ENCODE measurements at places on chromosomes 2 and 18.
A peak's percentile ranks its signal among the peaks of the same experiment; 100 is the strongest.

DNA sequence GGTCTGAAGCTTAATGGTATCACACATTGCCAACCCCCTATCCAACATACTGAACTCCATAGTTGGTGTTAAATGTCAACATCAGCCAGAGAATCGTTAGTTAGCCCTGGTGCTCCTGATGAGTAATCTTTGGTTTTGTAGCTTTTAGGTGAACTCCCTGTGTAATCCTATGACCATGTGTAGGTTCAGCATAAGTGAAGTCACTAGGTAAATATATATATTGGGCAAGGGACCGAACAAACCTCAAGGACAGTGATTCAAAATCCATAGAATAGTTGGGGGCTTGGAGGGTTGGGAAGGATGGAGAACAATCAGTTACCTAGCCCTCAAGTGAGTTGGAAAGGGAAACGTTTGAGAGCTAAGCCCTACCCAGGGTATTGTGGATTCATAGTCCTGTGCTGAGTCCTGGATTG lies 16.0 kb upstream of the AP1S3 start:
- DNase-seq, result no peak

GRCh38 chr18:37641573-37641972 lies 76.0 kb upstream of the CELF4 start:
- no peak for DNase-seq

DNA sequence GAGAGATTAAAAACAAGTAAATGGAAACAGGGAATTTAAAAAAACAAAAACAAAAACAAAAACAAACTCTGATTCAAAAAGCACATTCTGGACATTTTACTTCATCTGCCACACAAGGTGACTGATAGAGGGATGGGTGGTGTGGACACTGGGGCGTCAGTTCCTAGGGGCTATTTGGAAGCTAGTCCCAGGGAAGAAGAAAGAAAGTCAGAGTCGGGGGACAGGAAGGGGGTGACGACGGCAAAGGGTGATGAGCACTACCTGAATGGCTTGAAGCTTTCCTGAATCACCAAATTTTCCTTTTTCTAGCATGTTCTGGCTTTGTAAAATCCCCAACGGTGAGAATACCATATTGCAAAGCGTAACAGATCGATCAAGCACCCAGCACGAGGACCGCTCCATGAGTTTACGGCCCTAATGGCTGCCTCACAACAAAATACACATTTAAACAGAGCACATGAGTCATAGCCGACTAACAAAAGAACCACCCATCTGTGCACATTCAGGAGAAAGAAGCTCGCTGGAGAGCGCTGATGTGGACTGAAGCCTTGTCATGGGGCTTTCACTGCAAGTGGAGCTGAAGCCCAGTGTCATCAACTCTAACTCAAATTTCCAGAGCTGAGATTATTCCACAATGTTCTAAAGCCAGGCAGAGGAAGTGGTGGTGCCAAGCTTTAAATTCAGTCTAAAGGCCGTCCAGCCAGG lies 178.9 kb downstream of the LNPK start:
- DNase-seq, result no peak

DNA sequence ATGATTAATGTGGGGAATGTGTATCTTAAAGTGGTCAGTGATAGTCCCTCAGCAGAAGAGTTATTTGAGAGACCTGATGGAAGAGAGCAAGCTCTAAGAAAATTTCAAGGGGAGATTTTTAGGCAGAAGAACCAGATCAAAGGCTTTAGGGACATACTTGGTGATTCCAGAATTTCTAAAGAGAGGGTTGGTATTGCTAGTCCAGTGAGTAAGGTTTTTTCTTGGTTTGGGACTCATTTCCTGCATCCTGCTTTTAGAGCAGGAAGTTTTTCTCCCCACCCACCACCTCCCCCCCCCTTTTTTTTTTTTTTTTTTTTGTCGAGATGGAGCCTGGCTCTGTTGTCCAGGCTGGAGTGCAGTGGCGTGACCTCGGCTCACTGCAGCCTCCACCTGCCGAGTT lies 42.7 kb upstream of the DYSF start:
- DNase-seq, result no peak

DNA sequence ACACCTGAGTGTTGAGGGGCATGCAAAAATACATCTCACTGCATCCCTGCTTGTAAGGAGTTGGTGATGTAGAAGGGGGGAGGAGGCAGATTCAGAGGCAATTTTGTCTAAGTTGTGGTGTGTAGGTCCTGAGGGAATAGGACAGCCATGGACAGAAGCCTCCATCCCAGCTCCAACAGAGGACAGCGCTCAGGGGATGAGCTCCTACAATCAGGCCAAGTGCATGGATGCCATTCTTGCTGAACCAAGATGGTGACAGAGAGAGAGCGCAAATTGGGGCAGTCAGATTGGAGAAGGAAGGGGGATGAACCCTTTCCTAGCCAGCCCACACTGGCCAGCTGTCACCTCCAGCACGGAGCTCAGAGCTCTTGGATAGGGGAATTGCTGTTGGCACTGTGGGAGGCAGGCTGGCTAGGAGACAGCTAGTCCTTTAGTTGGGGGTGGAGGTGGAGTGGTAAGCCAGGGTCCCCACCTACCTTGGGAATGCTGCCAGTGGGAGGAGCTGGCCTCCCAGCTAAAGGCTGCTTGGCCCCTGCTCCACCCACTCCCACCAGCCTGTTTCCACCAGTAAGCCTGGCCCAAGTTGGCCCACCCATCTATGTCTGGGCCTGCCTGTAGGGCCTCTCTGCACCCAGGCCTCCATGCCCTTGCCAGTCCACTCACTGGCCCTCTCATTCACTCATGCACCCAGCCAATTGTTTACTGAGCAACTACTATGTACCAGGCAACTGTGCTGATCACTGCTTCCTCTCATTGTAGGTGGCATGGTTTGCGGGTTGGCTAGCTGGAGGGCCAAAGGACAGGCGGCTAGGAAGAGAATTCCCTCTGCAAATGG lies 2.5 kb upstream of the PER2 start:
- DNase-seq, result no peak

DNA sequence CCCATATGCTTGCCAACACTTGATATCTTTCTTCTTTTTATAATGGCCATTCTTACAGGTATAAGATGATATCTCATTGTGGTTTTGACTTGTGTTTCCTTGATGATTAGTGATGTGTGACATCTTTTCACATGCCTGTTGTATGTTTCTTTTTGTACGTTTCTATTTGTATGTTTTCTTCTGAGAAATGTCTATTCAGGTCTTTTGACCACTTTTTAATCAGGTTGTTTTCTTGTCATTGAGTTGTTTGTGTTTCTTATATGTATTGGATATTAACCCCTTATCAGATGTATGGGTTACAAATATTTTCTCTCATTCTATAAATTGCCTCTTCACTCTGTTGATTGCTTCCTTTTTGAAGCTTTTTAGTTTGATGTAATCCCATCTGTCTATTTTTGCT lies 42.4 kb downstream of the ABCB11 start:
- no peak for DNase-seq

GRCh38 chr2:1398191-1398590 lies 15.1 kb upstream of the TPO start:
- no peak for DNase-seq

- no peak for DNase-seq
Observed at GRCh38 chr18:79589601-79590091, 90.0 kb upstream of the CTDP1 start.

DNA sequence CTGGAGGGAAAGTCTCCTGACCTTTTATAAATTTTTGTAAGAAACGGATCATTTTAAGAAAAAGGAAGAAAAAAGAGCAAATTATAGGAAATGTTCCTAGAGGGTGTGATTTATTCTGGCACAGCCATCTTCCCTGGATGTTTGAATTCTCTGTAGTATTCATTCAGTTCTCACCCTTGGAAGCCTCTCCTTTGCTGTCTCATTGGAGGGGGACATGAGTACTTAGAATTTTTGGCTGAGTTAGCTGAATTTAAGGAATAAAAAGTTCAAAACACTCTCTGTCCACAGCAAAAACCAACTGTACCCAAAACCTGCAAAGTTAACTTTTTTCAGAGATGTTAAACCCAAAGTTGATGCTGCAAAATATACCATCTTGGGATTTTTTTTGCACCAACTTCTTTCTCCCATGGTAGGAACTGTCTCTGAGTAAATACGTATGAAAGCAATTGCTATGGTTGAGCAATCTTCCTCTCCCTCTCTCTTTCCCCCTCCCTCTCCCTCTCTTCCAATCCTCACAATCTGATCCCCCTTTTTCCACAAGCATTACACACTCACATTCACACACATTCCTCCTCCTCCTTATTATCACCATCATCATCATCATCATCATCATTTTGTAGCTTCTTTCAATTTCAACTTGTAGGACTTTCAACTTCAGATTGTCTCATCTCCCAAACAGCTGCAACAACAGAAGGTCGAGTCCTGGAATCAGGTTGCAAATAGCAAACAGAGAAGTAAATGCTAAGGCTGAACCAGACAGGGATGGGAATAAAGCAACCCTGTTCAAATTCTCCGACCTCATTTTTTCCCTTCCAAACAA lies 183.7 kb downstream of the GFPT1 start:
- no peak for DNase-seq

DNA sequence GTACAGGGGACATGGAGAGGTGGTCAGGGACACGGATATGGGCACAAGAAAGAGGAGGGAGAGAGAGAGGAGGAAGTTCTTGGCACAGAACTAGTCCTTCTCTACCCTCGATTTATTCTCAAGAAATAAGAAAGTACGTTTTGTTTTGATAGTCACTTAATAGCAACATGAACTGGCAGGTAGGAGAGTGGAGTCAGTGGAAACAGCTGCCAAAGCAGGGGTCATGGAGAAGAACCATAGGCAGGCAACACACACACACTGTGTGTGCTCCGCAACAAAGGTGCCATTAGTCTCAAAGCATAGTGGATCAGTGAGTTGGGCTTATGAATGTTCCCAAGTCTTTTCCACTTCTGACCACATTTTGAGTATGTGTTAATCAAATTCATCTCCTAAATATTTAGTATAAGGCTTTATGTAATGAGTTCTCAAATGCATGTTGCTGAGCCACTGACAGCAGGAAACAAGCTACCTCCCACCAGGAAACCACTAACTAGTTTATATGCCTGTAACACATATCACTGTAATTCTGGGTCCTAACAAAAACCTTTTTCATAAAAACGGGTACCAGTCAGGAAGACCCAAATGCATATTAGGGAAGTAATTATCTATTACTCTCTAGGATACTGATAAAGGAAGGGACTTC lies 41.1 kb downstream of the IWS1 start:
- no peak for DNase-seq

DNA sequence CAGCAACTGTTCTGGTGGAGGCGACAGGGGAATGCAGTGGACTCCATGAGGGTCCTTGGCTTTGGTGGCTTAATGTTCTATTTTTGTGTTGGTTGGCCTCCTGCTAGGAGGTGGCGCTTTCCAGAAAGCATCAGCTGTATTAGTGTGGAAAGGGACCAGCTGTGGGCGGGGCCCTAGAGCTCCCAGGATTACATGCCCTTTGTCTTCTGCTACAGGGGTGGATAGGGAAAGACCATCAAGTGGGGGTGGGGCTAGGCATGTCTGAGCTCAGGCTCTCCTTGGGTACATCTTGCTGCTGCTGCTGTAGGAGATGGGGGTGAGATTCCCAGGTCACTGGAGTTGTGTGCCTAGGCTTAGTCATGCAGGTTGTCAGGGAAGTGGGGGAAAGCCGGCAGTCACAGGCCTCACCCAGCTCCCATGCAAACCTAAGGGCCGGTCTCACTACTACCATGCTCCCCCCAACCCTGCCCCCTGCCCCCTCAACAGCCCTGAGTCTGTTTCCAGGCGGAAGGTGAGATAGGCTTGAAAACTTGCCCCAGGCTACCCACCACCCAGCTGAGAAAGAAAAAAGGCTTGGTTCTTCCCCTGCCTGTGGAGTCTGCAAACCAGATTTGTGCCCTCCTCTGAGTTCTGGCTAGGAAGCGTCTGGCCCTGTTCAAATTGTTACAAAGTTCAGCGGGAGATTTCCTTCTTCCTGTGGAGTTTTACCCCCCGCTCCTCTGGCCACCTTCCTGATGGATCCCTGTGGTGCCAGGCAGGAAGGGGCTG lies 141.3 kb upstream of the LYPD1 start:
- no peak for DNase-seq

- DNase-seq, result no peak
Observed at GRCh38 chr2:213757525-213757924, 473.3 kb downstream of the SPAG16 start.

- no peak for DNase-seq
Observed at GRCh38 chr18:35491700-35492077, 6.1 kb downstream of the INO80C start.

DNA sequence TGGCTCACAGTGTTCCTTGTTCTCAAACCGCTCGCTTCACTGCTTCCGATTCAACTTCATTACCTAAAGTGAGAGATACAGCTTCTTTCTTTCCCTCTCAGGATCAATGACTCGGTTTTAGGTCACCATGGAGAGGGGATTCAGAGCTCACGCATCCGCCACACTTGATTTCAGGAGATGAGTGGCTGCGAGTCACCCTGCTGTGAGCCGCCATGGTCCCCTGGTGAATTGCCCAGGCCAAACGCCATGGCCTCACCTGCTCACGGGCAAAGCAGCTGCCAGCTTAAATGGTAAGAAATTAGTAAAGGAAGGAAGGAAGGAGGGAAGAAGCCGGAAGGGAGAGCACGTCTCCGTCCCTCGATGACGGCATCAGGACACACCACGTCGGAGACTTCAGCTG lies 60.5 kb downstream of the ADNP2 start:
- DNase-seq, result no peak

GRCh38 chr2:156590085-156590739 lies 154.0 kb downstream of the GPD2 start:
- DNase-seq, result no peak

DNA sequence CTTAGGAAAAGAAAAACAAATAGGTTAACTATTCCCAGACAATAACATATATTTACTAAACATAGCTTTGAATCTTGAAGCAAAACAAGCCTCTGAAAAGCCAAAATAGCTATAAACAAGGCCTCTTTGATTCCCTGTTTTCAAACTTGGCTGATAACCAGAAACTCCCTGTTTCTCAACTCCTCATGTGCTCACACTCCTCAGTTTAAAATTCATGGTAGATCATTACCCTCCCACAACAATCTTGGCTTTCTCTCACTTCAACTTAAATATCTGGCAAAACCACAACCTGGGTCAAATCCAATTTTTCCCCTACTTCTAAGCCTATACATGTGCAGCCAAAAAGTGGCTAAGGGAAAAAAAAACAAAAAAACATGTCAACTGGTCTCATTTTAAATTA lies 15.6 kb downstream of the SUCLG1 start:
- DNase-seq, result no peak

GRCh38 chr18:48806551-48807261 lies 144.1 kb downstream of the SMAD7 start:
- peak; percentile 68 for DNase-seq

GRCh38 chr2:189144700-189145211 lies 34.8 kb downstream of the COL5A2 start:
- DNase-seq, result no peak

GRCh38 chr18:37332628-37333420 lies 232.8 kb downstream of the CELF4 start:
- no peak for DNase-seq

- peak; percentile 55 for DNase-seq
Observed at GRCh38 chr2:172734711-172735581, 699 bp upstream of the RAPGEF4 start.
